ENCODE measurements at places on chromosomes 2 and 18.

DNA sequence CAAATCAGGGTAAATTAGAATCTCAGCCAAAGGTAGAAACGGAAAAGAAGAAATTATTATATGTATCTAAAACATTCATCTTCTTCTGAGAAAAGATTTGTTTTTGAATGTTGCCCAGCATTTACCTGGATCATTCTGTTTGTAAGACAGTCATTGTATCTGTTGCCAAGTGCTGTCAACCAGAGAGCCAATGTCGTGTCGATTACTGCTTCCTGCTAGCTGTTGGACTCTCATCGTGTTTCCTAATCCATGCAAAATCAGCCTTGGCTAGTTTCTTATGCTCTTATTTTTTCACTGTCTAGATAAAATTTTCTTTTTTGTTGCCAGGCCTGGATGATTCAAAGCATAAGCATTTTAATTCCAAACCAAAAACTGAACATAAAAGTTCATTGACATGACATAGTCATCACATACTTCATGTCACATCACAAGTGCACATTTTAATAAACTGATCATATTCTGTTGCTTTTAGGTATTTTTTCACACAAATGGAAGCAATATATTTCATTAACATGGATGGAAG, 202.3 kb downstream of the KCNH7 start:
- no peak for DNase-seq

DNA sequence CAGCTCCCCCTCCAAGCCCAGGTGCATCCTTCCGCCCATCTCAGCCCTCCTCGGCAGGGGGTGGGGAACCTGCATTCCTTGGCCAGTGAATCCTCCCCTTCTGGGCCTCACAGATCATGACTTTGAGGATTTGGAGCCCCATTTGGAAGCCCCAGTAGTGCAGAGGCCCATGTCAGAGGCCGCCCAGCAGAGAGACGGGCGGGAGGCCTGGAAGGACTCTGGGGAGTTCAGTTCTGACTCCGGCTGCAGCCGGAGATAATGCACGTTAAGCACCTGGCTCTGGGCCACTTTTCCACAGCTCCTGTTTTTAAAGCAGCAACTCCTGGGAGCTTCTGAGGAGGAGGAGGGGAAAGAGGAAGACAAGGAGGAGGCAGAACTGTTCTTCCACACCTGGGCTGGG, 14.9 kb downstream of the ATOH8 start:
- DNase-seq, result no peak

GRCh38 chr18:35826477-35826876, 146.0 kb upstream of the RMP24 start:
- DNase-seq, result no peak

- DNase-seq, result no peak
Measured at GRCh38 chr2:239606741-239607516, 206.1 kb upstream of the HDAC4 start.

DNA sequence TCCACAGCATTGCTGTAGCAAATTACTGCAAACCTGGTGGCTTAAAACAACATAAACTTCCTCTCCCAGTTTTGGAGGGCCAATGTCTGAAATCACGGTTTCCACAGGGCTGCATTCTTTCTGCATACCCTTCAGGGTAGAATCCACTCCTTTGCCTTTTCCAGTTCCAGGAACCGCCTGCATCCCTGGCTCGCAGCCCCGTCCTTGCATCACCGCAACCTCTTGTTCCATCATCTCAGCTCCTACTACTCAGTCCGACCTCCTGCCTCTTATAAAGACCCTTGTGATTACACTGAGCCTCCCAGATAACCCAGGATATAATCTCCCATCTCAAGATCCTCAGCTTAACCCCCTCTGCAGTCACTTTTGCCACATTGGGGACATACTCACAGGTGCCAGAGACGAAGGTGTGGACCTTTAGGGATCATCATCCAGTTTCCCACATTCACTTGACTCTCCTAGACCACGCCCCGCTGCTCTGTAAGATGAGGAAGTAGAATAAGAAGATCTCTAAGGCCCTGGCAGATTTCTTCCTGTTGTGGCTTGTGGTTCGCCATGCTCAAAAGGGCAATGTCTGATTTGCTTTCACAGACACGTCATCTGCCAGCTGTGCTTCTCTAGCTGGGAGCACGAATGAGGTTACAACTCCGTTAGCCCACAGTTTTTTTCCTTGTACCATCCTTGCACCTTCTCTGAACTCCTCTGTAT, 103.6 kb upstream of the AGAP1 start:
- DNase-seq, result no peak

DNA sequence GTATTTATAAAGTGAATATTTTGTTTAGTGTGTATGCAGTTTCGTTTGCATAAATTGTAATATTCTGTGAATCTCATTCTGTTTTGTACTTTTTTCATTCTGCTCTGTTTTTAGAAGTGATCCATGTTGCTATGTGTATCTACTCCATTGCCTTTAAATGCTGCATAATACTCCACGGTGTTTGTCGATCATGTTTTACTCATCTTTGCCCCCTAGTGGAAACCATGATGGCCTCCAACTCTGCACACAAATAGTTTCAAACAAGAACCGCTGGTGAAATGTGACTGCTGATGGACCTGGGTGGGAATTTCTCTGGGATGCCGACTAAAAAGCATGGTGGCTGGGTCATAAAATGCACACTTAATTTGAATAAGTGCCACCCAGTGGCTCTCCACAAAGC, 32.0 kb upstream of the SKOR2 start:
- DNase-seq, result no peak

GRCh38 chr2:127365211-127365643, 22.5 kb downstream of the MAP3K2 start:
- DNase-seq, result no peak

DNA sequence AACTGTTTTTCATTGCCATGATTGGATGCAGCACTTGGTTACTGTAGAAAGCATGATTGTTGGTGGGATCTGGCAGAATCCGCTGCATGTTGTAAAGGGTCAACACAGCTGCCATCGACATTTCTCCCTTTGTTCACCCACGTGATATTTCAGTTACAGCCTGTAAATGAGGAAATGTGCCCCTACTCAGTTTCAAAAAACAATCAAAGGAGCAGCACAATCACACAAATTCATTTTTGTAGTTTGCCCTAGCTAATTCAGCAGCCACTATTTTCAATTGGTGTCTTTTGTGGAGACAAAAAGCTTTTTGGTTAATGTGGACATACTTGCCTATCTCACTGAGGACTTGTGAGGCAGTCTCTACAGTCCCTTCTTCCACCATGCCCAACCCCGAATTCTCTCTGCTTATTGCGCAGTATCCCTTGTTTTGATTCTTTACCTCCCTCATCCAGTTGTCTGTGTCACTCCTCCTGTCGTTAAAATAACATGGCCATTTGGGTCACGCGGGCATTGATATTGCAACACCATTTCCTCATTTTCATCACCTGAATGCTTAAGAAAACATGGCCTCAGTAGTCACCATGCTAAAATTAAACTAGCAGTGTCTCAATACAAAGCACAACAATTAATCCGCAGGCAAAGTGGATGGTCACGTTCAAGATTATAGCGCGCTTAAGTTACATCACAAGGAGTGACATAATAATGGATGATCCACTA, 6.4 kb upstream of the PROC start:
- DNase-seq, result no peak

DNA sequence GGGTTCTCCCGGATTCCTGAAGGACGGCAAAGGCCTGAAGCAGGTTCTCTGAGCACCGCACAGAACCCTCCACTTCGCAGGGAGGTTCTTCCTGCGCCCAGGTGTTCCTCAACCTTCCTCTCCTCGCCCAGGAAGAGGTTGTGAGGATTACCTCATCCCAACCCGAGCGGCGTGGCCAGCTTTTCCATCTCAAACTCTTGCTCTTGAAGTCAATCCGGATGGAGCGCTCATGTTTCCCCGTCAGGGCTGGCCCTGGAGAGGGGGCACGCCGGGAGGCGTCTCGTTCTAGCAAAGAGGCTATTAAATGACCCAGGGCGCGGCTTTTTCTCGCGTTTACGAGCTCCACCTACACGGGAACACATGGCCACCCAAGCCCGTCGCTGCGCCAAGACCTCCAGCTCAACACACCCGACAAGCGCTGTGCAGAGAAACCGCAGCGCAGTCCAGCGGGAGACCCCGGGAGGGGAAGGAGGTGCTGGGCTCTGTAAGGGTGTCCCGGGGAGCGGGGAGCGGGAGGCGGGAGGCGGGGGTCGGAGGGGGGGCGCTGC, 540 bp upstream of the RAB10 start:
- peak; percentile 3 for DNase-seq

DNA sequence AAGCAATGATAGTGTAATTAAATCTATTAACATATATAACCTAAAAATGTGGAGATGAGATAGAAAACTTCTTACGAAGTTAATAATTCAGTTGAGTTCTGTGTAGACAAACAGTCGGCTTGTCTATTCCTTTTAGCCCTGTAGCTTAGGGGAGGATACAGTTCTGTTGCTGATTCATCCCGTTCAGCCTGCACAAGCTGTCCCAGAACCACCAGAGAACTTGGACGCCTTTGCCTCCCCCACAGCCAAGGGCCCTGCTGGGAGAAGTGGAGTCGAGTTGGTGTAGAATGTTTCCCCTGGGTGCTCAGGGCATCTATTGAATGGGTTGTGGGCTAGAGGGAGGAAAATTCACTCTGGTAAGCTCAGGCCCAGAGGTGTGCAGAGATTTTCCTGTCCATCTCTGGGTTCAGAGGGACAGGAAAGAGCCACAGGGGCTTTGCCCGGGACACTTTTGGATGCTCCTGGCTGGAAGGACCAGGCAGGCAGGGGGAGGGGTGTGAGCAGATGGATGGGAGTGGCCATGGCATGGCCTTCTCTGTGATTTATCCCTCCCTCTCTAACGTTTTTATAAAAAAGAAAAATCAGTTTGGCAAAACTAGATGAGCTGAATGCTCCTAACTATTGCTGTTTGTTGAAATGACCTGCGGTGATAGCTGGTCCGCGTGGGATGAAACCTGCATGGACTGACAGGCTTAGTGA, 42.8 kb upstream of the GALR1 start:
- no peak for DNase-seq

Measured in stimulated activated CD8-positive, alpha-beta memory T cell treated with anti-CD3 and anti-CD28 coated beads, Interleukin-4, amount 100 ng/mL, for 1 hour (primary cell).